Epithelial cell of proximal tubule (primary cell): ENCODE measurements at places on chromosomes 12 and 14. TPM values are rescaled to one million over a fixed set of nuclear protein-coding genes. Genes with fewer than 3 reads are reported as not detected.

The ANO2 gene
- 1.2 and 1.7 TPM in 2 replicates for total RNA-seq

The KRT6C gene
- total RNA-seq: not detected in 2 replicates

The OR6C68 gene
- not detected in 2 replicates for total RNA-seq

The RDH12 gene
- total RNA-seq: 0.51 TPM in 1 of 2 replicates, not detected in the other

The MAGOHB gene
- total RNA-seq: 30.8 and 35.8 TPM in 2 replicates

- DNase-seq: no peak
Measured at GRCh38 chr14:20791187-20791586, 10.1 kb downstream of the RNASE6 start.

The PGF gene
- total RNA-seq: 6.1 and 7.0 TPM in 2 replicates

The CYP46A1 gene
- total RNA-seq: under 0.01 TPM in 1 of 2 replicates, not detected in the other

- no peak for DNase-seq
Measured at GRCh38 chr14:23398348-23398747, 9.7 kb downstream of the MYH6 start.
